ENCODE measurements at places on chromosomes 7 and 10. TPM values are rescaled to one million over a fixed set of nuclear protein-coding genes. Genes with fewer than 3 reads are reported as not detected.

The NPTX2 gene
- 0.97 TPM for total RNA-seq

GRCh38 chr10:59008452-59008851 is 168.0 kb upstream of the PHYHIPL start:
- no peaks in the 10 kb centered on the region for H3K36me3 ChIP-seq
- no peak overlapping the region for H3K27ac ChIP-seq
- H3K4me3 ChIP-seq: no peak overlapping the region
- no peak for DNase-seq
- no peaks in the 10 kb centered on the region for H3K4me1 ChIP-seq

GRCh38 chr10:101789686-101790085 is 6.4 kb upstream of the NPM3 start:
- H3K36me3 ChIP-seq: peaks cover 92% of the 10 kb centered on the region
- no peak overlapping the region for H3K27ac ChIP-seq
- H3K4me1 ChIP-seq: no peaks in the 10 kb centered on the region
- DNase-seq: no peak
- H3K4me3 ChIP-seq: no peak overlapping the region
- H3K27me3 ChIP-seq: no peaks in the 10 kb centered on the region

DNA sequence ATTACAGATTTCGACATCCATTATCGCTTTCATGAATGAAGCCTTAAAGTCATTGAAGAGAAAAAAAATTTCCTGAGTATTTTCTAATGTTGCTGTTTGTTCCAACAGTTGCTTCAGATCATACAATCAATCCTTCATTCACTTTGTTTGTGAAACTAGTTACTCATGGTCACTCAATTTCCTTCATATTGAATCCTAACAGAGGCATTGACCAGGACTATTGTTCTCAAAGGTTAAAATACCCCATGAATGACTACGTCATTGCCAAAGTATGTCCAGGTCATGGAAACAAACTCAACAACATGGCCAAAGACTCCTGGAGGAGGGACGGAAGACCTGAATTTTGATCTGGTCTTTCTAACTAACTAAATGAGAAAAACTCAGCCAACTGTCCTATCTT is 54.0 kb upstream of the ABCB5 start:
- H3K27me3 ChIP-seq: 0 out of 2 replicates have a peak, but pooled peaks cover 20% of the 10 kb centered on the region
- no peaks in the 10 kb centered on the region for H3K36me3 ChIP-seq
- no peak overlapping the region for H3K4me3 ChIP-seq
- no peak for DNase-seq

The CHST3 gene
- total RNA-seq: 43.3 TPM

The CABCOCO1 gene
- total RNA-seq: 0.25 TPM

- no peak overlapping the region for H3K4me3 ChIP-seq
- 0 out of 2 replicates have a peak, but pooled peaks cover 4% of the 10 kb centered on the region for H3K4me1 ChIP-seq
- no peak overlapping the region for H3K27ac ChIP-seq
- no peaks in the 10 kb centered on the region for H3K27me3 ChIP-seq
- no peaks in the 10 kb centered on the region for H3K36me3 ChIP-seq
These were observed 17.6 kb upstream of the SCIN start for GRCh38 chr7:12552876-12553275.

DNA sequence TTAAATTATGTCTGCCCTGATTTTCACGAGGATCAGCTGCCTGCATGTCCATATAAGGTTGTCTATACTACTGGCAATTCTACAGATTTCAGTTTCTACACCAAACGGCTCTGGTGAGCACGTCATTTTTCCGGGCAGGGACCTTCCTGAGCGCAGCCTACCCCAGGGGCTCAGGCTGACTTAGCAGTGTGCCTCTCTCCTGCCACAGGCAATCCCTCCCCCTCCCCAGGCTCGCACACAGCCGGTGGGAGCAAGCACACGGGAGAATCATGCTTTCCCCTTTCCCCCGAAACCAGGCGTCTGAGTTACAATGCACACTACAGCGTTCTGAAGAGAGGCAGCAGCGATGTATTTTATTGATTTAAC is 1.7 kb downstream of the KLF6 start:
- H3K27me3 ChIP-seq: no peaks in the 10 kb centered on the region
- peaks cover 22% of the 10 kb centered on the region for H3K4me1 ChIP-seq
- peak overlapping the region; percentile 100 for H3K27ac ChIP-seq
- peak overlapping the region; percentile 98 for H3K4me3 ChIP-seq
- DNase-seq: peak; percentile 84

- H3K4me1 ChIP-seq: no peaks in the 10 kb centered on the region
- H3K27ac ChIP-seq: no peak overlapping the region
- H3K4me3 ChIP-seq: no peak overlapping the region
- no peaks in the 10 kb centered on the region for H3K27me3 ChIP-seq
These were observed 84.4 kb upstream of the SEM1 start for GRCh38 chr7:96794063-96794462.

- H3K4me1 ChIP-seq: peaks cover 26% of the 10 kb centered on the region
- H3K27me3 ChIP-seq: no peaks in the 10 kb centered on the region
- H3K27ac ChIP-seq: no peak overlapping the region
- no peak for DNase-seq
- H3K36me3 ChIP-seq: no peaks in the 10 kb centered on the region
- H3K4me3 ChIP-seq: no peak overlapping the region
These were observed 42.1 kb upstream of the PLPP4 start for GRCh38 chr10:120414946-120415345.

DNA sequence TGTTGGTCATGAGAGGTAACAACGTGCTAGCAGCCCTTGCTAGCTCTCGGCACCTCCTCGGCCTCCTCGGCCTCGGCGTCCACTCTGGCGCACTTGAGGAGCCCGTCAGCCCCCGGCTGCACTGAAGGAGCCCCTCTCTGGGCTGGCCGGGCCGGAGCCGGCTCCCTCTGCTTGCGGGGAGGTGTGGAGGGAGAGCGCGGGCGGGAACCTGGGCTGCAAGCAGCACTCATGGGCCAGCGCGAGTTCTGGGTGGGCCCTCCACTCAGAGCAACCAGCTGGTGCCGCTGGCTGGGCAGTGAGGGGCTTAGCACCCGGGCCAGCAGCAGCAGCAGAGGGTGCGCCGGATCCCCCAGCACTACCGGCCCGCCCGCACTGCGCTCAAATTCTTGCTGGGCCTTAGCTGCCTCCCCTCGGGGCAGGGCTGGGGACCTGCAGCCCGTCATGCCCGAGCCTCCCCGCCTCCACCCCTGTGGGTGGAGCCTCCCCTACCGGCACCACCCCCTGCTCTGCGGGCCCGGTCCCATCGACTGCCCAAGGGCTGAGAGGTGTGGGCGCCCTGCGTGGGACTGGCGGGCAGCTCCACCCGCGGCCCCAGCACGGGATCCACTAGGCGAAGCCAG is 96.1 kb downstream of the PAXIP1 start:
- H3K27me3 ChIP-seq: no peaks in the 10 kb centered on the region
- H3K27ac ChIP-seq: no peak overlapping the region
- DNase-seq: no peak
- H3K4me1 ChIP-seq: no peaks in the 10 kb centered on the region
- no peaks in the 10 kb centered on the region for H3K36me3 ChIP-seq
- no peak overlapping the region for H3K4me3 ChIP-seq

- no peak overlapping the region for H3K4me3 ChIP-seq
- H3K36me3 ChIP-seq: no peaks in the 10 kb centered on the region
- H3K27ac ChIP-seq: no peak overlapping the region
- H3K4me1 ChIP-seq: no peaks in the 10 kb centered on the region
These were observed 36.2 kb downstream of the TBATA start for GRCh38 chr10:70748801-70749573.

The EGR2 gene
- 1.1 TPM for total RNA-seq

The SEMA3E gene
- 1.6 TPM for total RNA-seq

DNA sequence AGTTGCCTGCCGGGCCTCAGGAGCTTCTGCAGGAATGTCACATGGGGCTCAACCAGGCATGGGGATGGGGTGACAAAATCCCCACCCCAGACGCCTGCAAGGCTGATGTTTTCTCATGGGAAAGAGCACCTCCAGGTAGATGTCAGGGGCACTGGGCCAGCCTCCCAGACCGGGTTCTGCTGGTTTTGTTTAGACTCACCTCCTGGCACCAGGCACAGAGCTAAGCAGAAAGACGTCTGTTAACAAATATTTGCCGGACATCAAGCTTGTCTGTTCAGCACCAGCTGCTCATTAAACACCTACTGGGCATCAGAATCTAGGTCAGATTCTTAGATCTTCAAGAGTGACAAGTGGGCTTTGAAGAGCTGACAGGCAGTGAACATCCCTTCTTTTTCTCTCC is 34.9 kb upstream of the TCERG1L start:
- H3K27me3 ChIP-seq: no peaks in the 10 kb centered on the region
- DNase-seq: no peak
- no peaks in the 10 kb centered on the region for H3K4me1 ChIP-seq
- H3K4me3 ChIP-seq: no peak overlapping the region

- H3K4me1 ChIP-seq: no peaks in the 10 kb centered on the region
- H3K36me3 ChIP-seq: no peaks in the 10 kb centered on the region
- no peak overlapping the region for H3K4me3 ChIP-seq
- DNase-seq: no peak
- H3K27me3 ChIP-seq: no peaks in the 10 kb centered on the region
These were observed 240.7 kb downstream of the TFEC start for GRCh38 chr7:115789901-115790300.

DNA sequence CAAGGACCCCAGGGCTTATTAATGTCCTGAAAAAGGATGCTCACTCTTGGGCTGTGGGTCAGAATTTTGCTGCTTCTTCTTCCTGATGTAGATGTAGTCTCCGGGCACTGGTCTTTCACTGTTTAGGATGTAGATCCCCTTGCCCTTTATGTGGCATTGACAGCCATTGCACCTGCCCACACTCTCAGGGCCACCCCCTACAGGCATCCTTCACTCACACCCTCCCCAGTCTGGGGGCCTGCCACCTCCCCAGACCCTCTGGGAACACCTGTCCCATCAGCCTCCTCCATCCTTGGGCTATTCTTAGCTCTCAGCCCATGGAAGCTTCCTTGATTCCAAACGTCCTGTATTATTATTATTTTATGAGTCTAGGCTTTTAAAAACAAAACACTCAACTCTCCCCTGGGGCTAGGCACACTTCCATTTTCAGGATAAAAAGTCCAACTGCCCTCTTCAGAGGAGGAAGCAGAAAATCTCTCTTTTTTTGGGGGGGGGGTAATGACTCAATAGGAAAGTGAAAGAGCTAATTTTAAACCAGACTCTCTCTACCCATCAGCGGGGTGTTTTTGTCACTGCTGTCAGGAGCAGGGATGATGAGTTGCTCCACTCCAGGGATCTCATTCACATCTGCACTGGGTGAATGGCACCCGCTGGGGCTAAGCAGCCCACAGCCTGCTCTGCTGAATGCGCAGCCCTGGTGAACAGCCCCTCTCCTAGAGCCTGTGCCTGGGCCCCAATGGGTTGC is 11.5 kb upstream of the KLRG2 start:
- H3K4me1 ChIP-seq: no peaks in the 10 kb centered on the region
- H3K36me3 ChIP-seq: no peaks in the 10 kb centered on the region
- no peak for DNase-seq

GRCh38 chr10:128298587-128298986 is 172.4 kb upstream of the MKI67 start:
- no peak overlapping the region for H3K4me3 ChIP-seq
- no peak for DNase-seq
- H3K27ac ChIP-seq: no peak overlapping the region
- H3K4me1 ChIP-seq: no peaks in the 10 kb centered on the region

DNA sequence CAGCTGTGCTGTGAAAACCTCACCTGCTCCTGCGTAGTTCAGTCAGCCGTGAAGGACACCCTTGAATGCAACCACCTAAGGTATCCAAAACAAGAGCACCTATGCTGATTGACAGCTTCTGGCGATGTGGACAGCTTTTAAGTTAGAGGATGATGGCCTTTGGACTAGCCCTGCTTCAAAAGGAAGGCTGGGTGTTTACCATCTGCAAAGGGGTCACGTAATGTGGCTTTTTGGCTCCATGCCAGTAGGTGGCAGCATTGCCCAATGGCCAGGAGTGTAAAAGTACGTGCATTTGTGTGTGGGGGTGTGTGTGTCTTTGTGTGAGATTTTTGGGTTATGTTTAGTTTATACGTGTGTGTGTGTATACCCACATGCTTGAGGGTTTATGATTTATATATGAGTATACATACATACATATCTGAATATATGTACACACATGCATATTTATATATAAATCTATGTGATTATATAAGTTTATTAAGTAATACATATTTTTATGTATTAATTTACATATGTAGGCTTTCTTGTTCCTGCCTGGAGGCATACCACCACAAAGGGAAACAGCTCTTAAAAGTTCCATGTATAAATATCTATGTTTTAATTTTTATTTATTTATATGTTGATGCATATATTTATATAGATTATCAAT is 236.3 kb upstream of the ANKRD30A start:
- H3K4me1 ChIP-seq: no peaks in the 10 kb centered on the region
- DNase-seq: peak; percentile 24
- H3K27ac ChIP-seq: no peak overlapping the region
- H3K36me3 ChIP-seq: no peaks in the 10 kb centered on the region
- no peak overlapping the region for H3K4me3 ChIP-seq
- no peaks in the 10 kb centered on the region for H3K27me3 ChIP-seq

DNA sequence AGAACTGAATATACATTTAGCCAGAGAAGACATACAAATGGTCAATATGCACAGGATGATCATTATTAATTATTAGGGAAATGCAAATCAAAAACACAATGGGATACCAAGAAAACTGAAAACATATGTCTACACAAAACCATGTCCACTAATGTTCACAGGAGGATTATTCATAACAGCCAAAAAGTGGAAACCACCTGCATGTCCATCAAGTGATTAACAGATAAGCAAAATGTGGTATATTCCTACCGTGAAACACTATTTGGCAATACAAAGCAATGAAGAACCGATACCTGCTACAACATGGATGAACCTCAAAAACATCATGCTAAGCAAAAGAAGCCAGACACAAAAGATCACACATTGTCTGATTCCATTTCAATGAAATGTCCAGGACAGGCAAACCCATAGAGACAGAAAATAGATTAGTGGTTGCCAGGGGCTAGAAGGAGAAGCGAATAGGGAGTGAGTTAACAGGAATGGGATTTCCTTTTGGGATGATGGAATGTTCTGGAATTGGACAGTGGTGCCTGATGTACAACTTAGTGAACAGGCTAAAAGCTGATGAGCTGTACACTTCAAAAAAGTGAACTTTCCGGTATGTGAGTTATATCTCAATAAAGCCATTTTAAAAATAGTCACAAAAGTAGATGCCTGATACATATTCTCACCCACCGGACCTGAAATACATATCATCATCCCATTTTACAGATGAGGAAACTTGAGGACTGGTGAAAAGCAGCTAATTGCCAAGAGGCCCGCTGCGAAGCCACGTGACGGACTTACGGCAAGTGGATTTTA is 33.6 kb downstream of the HIPK2 start:
- DNase-seq: no peak
- no peaks in the 10 kb centered on the region for H3K36me3 ChIP-seq
- H3K4me3 ChIP-seq: no peak overlapping the region
- H3K27ac ChIP-seq: no peak overlapping the region
- no peaks in the 10 kb centered on the region for H3K27me3 ChIP-seq

- H3K27me3 ChIP-seq: peaks cover 40% of the 10 kb centered on the region
- H3K36me3 ChIP-seq: no peaks in the 10 kb centered on the region
- H3K4me1 ChIP-seq: no peaks in the 10 kb centered on the region
- H3K4me3 ChIP-seq: no peak overlapping the region
- no peak for DNase-seq
These were observed 53.2 kb downstream of the GCC1 start for GRCh38 chr7:127532151-127532550.
